T47D (cell line): ENCODE measurements at places on chromosomes 12 and 14.
A peak's percentile ranks its signal among the peaks of the same experiment; 100 is the strongest.

- no peak for DNase-seq
Measured at GRCh38 chr12:49762468-49762847, 21.1 kb downstream of the TMBIM6 start.

- DNase-seq: peak; percentile 82
Measured at GRCh38 chr14:101235335-101236103, 325.8 kb upstream of the DIO3 start.

- DNase-seq: no peak
Measured at GRCh38 chr12:45426294-45426693, 210.4 kb downstream of the ANO6 start.

- DNase-seq: no peak
Measured at GRCh38 chr12:79001404-79001803, 136.8 kb downstream of the SYT1 start.

DNA sequence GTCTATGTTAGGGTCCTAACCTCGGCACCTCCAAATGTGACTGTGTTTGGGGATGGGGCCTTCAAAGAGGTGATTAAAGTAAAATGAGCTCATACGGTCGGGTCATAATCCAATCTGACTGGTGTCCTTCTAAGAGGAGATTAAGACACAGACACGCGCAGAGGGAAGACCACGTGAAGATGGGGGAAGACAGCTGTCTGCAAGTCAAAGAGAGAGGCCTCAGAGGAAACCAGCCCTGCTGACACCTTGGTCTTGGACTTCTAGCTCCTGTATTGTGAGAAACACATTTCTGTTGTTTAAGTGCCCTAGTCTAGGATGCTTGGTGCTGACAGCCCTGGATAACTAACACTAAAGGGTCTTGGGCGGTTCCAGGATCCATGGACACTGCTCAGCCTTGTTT is 109.6 kb downstream of the DICER1 start:
- DNase-seq: no peak

- DNase-seq: no peak
Measured at GRCh38 chr12:108610856-108611605, 13.1 kb upstream of the TMEM119 start.

GRCh38 chr12:12442548-12443071 is 85.7 kb downstream of the BORCS5 start:
- no peak for DNase-seq

DNA sequence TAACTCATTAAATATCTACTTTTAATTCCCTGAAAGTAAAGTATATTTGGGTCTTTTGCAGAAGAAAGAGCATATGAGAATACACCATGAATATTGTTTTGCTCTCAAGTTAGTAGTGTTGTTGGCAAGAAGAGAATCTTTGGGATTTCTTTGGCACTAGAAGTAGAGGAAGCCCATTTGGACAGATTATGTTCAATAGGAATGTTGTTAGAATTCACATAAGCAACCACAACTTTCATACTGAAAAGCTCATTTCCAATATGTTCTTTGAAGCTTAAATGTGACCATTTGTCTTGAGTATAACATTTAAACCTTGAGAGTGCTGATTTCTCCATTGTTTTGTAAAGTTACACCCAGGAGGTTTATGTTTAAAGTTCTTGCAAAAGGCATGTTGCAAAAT is 37.6 kb downstream of the PLEKHG7 start:
- no peak for DNase-seq

DNA sequence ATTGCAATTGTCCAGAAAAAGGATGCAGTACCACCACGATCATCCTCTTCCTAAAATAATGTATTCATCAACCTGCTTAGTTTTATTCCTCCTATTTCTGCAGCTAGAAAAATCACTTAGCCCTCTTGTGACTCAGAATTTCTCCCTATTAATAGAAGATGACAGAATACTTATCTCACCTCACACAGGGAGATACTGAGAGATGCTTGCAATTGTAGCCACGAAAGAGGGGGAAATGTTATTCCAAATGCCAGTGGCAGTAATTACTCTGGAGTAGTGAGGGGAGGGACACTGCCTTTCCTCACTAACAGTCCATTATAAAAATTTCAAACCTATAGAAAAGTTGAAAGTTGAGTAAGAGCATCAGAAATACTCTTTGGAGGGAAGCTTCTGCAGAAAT is 11.8 kb upstream of the DUSP6 start:
- DNase-seq: no peak

- peak; percentile 9 for DNase-seq
Measured at GRCh38 chr14:22375321-22375930, 213.6 kb downstream of the DAD1 start.

DNA sequence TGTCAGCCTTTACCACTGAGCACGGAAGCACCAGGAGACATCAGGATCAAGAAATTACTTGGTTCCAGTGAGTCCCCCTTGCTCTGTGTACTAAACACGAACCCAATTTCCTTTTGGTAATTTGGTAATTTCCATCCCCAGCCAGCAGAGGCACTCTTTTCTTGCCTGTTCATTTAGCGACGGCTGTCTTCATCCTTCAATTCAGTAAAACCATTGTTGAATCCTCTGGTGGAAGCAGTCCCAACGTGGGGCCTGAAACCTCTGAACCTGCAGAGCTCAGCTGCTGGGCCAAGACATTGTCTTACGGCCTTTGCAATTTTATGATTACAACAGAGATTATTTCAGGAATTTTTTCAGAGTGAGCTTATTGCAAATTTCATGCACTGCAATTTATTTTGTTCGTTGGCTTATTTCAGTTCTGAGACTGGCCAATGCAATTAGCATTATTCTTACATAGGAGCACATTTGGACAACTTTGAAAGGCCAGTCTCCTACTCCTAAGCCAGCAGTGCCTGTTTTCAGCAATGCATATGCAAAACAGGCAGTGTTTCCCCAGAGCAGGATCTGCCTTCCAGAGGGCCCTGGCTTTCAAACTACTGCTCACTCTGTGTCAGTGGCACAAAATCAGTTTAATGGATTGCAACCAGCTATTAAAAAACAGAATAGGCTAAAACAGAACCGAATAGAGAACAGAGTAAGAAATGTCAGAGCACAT is 372.9 kb upstream of the TMEM132C start:
- no peak for DNase-seq

DNA sequence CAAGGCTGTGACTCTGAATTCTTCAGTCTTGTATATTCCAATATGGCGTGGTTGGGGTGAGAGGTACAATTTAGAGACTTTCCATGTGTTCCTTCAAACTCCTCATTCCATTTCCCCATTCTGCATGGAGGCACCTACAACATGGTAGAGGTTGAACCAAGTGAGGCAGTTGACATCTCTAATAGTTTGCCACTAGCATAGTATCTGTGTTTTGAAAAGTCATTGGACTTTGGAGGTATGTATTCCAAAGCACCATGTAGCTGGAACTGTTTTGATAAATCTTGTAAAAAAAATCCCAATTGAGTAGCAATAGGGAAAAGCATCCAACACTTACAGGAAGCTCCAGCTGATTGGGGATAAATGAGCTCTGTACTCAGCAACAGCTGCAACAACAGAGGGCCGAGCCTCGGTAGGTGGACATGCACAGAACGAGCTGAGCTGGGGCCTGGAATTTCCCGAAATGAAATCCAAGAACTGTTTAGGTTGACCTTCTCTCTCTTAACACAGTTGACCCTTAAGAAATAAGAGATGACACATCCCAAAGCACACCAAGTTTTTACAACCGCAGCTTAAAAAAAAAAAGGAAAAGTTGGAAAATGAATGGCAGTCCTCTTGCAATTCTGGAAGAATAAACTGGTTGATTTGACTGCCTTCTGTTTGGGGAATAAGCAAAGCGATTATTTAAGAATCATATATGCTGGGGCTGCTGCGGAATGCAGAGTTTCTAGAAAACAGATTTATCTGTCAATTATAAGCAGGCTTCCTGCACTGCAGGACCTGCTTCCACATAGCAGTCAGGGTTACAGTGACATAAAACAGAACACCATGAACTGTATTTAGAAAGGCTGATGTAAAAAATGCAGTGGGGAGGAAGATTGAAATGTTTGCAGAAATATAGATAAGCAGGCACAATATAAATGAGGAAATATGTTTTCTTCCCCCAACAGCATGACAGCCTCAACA is 194.6 kb upstream of the KRR1 start:
- no peak for DNase-seq

DNA sequence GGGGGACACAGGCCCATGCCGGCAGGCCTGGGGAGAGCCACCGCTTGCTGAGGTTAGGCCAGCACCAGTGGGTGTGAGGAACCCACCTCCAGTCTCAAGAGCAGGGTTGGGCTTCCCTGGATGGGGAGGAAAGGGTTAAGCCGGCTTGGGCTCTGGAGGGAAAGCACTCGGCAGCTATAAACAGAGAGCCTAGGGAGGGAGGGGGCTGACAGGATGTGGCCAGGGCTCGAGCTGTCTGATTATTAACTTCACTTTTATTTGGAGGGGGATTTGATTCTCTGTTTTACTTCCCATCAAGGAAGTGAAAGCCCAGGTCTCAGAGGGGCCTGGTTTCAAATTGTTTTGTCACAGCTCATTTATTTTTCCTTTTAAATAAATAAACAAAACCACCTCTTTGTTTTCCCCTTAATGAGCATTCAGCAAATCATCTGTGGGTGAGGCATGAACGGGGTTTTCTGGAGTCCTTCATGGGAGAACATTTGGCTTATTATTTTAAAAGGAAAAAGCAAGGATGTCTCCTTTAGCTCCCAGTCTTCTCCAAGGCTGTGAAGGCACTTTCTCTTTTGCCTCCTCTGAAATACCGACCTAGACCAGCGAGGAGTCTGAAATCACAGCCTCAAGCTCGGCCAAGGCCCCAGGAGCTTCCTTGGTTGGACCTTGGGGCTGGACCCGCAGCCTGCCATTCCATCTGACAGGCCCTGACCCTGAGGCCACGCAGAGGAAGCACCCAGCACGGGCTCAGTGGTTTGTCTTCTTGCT is 21.9 kb upstream of the ZFP36L1 start:
- peak; percentile 49 for DNase-seq

GRCh38 chr12:109160873-109161272 is 44.5 kb downstream of the ACACB start:
- DNase-seq: no peak

DNA sequence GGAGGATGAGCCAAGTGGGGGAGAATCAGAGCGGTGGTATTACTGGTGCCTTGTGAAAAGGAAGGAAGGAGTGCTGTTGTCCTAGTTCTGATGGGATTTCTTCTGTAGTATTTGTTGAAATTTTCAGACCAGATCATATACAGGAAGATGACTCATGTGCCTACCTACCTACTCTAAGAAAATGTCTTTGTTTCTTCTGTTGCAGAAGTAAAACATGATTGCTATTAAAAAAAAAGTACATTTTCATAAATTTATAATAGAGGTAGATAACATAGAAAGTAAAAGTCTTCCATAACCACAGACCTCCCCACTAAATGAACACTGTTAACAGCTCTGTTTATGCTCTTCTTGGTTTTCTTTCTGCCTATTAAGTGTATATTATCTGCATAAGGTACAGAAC is 26.9 kb downstream of the SAMD4A start:
- DNase-seq: no peak

DNA sequence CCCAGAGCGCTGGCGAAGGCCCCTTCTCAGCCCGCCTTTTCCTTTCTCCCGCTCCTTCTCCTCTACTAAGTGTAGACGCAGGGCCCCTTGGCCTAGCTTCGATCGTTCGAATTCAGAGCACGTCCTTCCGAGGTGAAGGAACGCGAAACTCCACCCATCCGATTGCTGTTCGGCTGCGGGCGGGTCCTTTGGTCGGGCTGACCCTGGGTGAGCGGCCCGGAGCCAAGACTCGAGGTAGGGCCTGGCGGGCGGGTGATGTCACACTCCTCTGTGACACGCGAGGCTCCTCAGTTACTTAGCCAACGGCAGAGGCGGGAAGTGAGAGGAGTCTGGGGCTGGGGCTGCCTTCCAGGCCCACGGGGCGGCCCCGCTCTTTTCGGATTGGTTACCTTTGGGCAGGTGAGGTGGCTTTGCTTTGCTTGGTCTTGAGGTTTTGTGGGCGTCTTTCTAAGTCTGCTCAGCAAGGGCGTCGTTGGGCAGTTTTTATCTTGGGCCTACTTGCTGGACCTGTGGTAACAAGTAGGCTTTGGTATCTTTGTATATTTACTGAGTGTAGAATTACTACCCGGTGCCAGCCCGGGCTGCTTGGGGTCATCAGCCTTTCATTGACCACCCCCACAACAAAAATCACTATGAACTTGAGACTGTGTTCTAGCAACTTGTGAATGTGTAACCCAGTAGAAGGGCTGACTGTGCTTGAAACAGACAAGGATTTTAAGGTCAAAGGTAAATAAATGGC is 694 bp downstream of the TMBIM6 start:
- DNase-seq: peak; percentile 96

GRCh38 chr12:107759410-107759809 is 1.5 kb downstream of the PRDM4 start:
- peak; percentile 50 for DNase-seq

- DNase-seq: no peak
Measured at GRCh38 chr12:98470469-98471082, 44.8 kb upstream of the TMPO start.

GRCh38 chr14:90816681-90817436 is 629 bp upstream of the TTC7B start:
- DNase-seq: no peak

GRCh38 chr14:74391479-74391878 is 34.5 kb downstream of the SYNDIG1L start:
- DNase-seq: no peak

DNA sequence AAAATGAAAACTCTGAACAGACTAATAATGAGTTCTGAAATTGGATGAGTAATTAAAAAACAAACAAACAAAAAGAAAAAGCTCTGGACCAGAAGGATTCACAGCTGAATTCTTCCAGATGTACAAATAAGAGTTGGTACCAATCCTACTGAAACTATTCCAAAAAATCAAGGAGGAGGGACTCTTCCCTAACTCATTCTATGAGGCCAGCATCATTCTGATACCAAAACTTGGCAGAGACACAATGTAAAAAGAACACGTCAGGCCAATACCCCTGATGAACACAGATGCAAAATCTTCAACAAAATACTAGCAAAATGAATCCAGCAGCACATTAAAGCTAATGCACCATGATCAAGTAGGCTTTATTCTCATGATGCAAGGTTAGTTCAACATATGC is 183.9 kb upstream of the CNOT2 start:
- DNase-seq: no peak

GRCh38 chr12:83018088-83018487 is 331.4 kb downstream of the TMTC2 start:
- DNase-seq: no peak

GRCh38 chr12:124567673-124568373 is 411 bp upstream of the NCOR2 start:
- peak; percentile 97 for DNase-seq

- DNase-seq: no peak
Measured at GRCh38 chr14:59371771-59372170, 93.4 kb downstream of the GPR135 start.

- no peak for DNase-seq
Measured at GRCh38 chr14:60455875-60456274, 30.0 kb downstream of the C14orf39 start.

- no peak for DNase-seq
Measured at GRCh38 chr14:69404883-69405282, 6.4 kb downstream of the SLC39A9 start.

GRCh38 chr14:62289471-62289870 is 527.3 kb downstream of the SNAPC1 start:
- no peak for DNase-seq
